ENCODE measurements at places on chromosomes 3 and 15.
A peak's percentile ranks its signal among the peaks of the same experiment; 100 is the strongest.

DNA sequence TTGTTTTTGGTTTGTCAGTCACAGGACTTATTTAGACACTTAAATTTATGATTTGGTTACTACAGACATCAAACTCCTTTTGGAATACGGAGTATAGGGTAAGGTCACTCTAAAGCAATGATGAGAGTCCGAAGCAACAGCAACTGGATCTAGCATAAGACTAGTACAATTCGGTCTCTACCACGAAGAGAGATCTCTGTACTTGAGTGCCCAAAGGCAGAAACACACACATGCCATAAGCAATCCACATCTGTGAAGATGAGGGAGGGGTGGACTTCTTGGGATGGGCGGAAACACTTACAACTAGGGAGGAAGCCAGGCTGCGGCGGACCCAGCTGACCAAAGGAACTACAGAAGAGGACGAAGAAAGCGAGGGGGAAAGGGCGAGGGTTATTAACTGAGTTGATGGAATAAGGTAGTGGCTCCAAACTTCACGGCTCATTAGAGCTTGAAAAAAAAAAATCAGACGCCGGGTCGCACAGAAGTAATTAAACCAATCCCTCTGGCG is 595 bp downstream of the DPH6 start:
- DNase-seq: no peak

DNA sequence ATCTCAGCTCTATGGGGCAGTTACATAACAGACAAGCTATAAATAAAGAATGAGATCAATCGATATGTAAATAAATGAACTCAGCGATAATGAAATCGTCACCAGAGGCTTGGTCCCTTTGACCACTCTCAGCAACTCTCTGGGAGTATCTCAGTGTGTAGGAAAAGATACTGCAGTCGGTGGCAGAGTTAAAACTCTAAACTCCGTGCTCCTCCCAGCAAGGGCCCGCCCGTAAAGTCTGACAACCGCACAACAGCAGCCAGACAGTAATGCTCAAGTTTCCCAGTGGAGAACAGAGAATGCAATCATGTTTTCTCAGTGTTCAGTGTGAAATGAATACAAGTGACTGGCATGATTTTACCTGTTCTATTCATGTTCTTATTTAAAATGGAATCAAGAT is 28.3 kb upstream of the IGF1R start:
- DNase-seq: no peak

DNA sequence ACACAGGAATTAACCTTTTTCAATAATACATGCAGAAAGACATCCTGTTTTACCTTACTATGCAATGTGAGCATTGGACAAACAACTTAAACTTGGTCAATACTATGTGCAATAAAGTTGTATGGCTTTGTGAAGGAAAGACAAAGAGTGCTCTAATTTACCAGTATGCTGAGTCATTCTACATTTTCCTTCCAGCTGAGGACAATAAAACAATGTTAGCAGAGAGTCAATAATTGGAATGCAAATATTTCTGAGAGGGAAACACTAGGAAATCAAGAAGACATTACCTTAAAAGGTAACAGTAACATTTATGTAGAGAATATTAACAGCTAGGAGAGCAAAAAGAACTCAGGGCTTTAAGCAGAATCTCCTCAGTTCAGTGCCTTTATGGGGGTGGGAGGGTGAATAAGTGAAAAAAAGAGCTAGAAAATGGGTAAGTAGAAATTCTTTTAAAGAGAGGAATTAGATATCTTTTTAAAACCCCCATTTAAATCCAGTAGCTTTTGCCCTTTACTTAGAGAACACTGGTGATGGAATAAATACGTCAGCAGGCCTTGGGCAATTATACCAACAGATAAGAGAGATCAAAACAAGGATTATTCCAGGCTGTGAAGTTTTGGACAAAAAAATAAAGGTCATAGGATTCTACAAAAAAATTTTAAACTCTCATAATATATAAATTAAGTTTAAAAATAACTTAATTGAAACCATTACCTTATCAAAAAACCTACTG is 11.6 kb upstream of the HGD start:
- no peak for DNase-seq

GRCh38 chr3:119184796-119185570 is 11.6 kb downstream of the UPK1B start:
- DNase-seq: no peak

- no peak for DNase-seq
Measured at GRCh38 chr3:139295040-139295439, 48.8 kb upstream of the MRPS22 start.

GRCh38 chr3:8736436-8736835 is 2.8 kb downstream of the CAV3 start:
- no peak for DNase-seq

- DNase-seq: no peak
Measured at GRCh38 chr15:67911727-67912126, 71.9 kb upstream of the RNU6-1 start.

GRCh38 chr15:78915341-78916087 is 29.3 kb downstream of the CTSH start:
- DNase-seq: peak; percentile 64

- no peak for DNase-seq
Measured at GRCh38 chr3:257826-258225, 61.3 kb downstream of the CHL1 start.
